Cardiac muscle cell (in vitro differentiated cells and primary cell): ENCODE measurements at places on chromosomes 7 and 10. TPM values are rescaled to one million over a fixed set of nuclear protein-coding genes. Genes with fewer than 3 reads are reported as not detected.

Gene AKR1D1
- polyA plus RNA-seq = 0.18 TPM in 1 of 2 replicates, not detected in the other

Gene RBP4
- 0.86 TPM in 1 of 2 replicates, not detected in the other for polyA plus RNA-seq

Gene PLPP4
- 1.0 and 2.0 TPM in 2 replicates for polyA plus RNA-seq

Gene PIK3CG
- polyA plus RNA-seq = not detected in 2 replicates

Gene BHLHA15
- polyA plus RNA-seq = 0.44 TPM in 1 of 2 replicates, not detected in the other

Gene SFXN2
- polyA plus RNA-seq = 18.6 and 26.1 TPM in 2 replicates
